ENCODE measurements at places on chromosomes 4 and X.

- no peak for DNase-seq
Measured at GRCh38 chrX:155144926-155145325, 71.3 kb upstream of the VBP1 start.

- peak; percentile 61 for DNase-seq
Measured at GRCh38 chr4:88283661-88284438, 511 bp downstream of the PPM1K start.

- peak; percentile 9 for DNase-seq
Measured at GRCh38 chr4:53365121-53365485, 758 bp downstream of the SCFD2 start.

- no peak for DNase-seq
Measured at GRCh38 chr4:6162885-6163284, 37.5 kb downstream of the JAKMIP1 start.

- no peak for DNase-seq
Measured at GRCh38 chr4:143699331-143700045, 987 bp downstream of the FREM3 start.

DNA sequence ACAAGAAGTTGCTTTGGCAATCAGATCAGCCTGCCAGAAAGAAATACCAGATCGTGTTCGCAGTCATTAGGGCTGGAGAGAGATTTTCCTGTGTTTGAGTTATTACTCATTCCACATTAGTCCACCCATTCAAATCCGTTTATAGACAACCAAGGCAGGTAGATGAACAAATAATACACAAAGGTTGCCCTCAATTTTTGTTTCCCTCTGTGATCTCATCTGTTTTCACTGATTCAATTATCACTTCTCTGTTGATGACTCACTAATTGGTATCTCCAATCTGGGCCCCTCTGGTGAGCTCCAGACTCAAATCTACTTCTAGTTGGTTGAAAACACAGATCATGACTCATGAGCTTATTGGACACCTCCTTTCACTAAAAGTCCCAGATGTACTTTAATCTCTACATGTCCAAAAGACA is 54.5 kb downstream of the CHM start:
- DNase-seq, result peak; percentile 6

GRCh38 chr4:181006499-181007260 is 1236.5 kb upstream of the TENM3 start:
- DNase-seq, result no peak

DNA sequence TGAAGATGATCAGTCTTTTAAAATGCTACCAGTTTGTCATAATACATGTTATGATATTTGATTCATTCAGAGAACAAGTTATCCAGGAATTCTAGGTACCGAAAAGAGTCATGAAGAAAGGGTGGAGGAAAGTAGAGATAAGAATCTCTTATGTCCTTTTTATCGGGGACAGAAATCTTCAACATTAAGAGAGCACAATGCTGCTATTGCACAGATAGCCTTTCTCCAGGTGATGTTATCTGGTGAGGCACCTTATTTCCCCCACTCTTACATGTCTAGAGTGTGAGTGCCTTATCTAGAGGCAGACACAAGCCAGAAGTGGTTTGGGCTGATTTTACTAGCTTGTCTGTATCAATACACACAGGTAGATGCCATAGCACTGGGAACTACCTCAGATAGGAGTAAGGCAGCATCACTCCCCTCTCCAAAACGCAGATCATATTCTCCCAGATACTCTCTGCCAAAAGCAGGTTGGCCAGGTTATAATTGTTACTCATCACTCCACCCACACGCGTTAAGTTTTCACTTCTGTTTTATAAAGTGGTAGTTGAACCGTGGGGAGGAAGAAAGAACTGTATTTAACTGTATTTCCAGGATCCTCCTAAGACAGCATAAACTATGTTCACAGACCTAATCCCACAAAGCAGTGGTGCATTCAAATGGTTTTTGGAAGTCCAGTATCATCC is 38.4 kb downstream of the AREG start:
- DNase-seq, result no peak

- no peak for DNase-seq
Measured at GRCh38 chrX:107935664-107936433, 46.3 kb downstream of the TEX13B start.

DNA sequence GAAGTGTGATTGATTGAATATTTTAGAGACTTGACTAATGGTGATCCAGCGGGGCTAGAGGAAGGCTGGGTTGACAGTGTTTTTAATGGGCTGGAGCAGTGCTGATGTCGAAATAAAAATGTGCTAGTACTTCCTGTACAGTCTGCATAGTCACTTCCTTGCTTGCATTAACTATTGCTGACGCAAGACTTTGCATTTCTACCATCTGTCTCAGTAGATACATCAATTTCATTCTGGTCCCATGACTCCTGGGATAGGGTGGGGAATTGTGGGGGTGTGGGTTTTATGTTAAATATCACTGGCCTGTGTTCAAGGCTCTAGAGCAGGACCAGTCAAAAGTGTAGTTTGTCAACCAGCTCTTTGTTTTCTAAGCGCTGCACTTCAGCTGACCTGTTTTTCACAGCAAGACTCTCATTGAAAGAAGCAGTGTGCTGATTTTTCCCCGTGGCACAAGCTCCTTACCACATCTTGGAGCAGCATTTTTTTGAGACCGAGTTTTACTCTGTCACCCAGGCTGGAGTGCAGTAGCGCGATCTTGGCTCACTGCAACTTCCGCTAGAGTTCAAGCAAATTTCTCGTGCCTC is 35.2 kb upstream of the PHEX start:
- peak; percentile 71 for DNase-seq

DNA sequence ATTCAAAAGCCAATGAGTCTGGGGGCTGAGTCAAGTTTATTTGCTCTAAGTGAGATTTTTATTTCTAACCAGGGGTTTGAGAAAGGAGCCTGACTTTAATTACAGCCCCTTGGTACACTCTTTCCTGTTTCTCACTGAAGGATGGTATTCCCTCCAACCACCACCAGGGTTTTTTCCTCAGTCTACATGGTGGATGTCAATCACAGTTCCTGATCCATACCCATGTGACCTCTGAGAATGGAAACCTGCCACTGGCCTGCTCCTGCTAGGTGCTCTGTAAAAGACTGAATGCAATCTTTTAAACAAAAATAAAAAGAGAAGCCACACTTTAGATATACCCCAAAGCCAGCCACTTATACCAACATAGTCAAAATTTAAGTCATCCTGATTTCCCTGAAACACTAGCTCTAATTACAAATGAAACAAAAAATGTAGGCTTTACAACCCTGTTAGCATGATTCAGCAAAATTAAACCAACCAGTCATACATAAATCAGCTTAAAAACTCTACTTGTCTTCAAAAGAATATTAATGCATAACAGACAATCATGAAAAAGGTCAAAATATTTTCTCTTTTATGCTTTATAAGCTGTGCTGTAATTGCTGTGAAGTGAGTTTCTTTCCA is 112.1 kb upstream of the NWD2 start:
- no peak for DNase-seq

GRCh38 chr4:100843910-100844309 is 326.1 kb upstream of the EMCN start:
- no peak for DNase-seq

DNA sequence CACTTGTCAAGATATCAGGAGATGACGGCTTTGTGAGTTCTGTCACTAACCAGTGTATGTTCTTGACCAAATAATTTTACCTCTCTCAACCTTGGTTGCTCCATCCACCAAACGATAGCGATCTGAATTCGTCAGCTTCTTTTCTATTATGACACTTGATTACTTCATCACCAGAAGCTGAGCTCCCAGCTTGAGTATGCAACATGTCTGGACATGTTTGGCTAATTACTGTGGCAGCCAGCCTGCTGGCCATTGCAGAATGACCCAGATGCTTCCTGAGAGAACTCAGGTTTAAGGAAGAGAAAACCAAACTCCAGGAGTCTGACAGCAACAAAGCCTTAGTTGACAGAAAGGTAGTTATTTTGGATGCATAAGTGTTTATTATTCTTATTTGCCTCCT is 46.4 kb upstream of the PARM1 start:
- peak; percentile 17 for DNase-seq

DNA sequence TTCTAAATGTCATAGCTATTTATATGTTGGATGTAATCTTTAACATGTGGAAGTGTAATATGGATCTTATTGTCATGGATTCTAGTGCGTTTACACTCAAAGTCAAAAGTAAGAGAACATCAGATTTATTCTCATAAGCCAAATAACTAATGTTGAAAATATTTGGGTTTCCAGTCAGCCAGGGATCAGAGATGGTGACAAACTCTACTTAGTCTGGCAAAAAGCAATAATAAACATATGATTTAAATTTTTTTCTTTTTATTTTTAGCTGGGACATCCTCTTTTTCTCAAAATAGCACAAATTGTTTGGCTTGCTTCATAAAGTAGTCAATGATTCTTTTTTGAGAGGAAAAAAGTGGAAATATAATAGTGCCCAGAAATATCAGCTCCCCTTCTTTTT is 392.3 kb downstream of the ARHGAP24 start:
- DNase-seq, result peak; percentile 41

GRCh38 chrX:119755981-119756533 is 2.3 kb upstream of the SOWAHD start:
- DNase-seq, result peak; percentile 19

- DNase-seq, result peak; percentile 75
Measured at GRCh38 chrX:46325312-46325877, 219.8 kb downstream of the ZNF674 start.

DNA sequence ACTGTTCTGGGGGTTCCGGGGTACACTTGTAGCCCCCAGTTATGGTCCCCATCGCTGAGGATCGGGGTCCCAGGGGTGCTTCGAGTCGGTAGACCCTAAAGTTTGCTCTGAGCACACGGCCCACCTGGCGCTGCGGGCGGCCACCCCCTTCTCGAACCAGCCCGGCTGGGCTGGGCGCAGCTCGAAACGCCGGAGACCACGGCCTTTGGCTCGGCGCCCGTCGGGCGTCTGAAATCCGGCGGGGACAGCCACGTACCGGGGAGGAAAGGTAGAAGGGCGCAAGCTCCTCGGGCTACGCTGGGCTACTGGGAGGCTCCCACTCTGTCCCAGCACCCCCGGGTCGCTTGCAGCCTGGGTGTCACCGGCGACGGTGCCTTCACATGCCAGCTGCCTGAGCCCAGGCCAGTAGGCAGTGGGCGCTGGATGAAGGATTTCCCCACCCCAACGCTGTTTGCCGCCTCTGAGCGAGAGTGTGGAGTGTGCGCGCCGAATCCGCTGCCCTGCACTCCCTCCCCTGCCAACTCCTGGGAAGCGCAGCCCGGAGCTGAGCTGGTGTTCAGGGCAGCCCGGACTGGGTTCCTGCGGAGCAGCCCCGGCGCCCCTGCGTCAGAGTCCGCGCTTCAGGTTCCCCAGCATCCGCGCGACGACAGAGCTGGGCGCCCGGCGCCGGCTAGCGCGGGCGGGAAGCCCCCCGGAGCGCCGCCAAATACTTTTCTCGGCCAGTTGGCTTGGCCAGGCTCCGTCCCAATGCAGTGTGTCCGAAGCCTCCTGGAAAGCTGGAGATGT is 637 bp downstream of the MAMLD1 start:
- no peak for DNase-seq

- no peak for DNase-seq
Measured at GRCh38 chr4:184345573-184345922, 127.9 kb upstream of the ENPP6 start.

DNA sequence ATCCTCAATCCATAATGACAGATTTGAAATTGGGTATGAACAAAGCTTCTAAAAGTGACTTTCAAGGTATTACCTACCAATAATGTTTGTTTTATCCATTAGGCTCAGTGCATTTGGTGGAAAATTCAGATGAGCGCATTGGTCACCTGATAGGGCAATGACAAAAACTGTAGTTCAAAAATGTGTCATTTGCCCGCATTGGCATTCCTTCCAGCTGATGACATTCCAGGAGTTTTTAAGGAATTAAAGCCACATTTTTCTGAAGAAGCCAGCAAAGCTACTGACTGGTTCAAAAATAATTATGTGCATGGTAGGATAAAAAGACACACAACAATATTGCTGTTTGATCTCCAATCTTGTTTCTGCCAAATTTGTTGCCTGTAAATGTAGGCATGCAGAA is 473.4 kb upstream of the CPEB2 start:
- DNase-seq, result no peak

DNA sequence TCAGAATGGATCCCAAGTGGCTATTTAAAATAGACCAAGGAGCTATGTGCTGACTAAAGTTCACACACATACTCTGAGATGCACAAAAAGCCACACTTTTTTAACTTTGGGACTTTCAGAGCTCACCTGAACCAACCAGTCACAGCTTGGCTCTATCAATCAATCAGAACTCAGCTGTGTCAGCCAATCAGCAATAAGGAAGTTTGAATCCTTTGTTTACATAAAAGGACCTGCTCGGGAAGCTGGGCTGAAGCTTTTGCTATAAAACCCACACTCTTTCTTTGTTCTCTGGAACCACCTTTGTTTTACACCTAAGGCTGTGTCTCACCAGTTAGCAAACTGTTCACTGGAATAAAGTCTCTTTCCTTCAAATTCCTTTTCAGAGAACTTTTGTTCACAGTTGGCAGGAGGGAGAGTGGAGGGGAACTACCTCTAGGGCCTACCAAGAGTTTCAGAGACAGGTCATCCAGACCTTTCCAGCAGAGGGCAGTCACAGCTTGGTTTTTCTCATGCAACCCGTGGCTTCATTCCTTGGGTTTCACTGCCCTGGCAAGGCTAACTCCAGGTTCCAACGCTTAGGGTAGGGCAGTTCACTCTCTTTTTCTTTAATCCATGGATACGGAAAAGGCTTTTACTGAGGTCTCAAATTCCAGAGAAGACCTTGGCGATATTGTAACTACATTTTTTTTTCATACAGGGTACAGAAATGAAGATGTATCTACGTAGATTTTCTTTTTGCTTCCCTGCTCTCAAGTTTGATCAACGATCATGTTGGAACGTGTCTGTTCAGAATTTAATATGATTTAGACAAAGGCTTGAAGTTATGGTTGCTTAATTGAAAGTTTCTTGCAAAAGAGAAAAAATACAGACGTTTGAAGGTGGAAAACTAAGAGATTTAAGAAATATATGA is 80.7 kb downstream of the GPRIN3 start:
- peak; percentile 74 for DNase-seq

- DNase-seq, result no peak
Measured at GRCh38 chrX:6363188-6363587, 134.5 kb upstream of the NLGN4X start.

GRCh38 chrX:28189011-28189410 is 207.8 kb upstream of the DCAF8L1 start:
- peak; percentile 79 for DNase-seq

- peak; percentile 18 for DNase-seq
Measured at GRCh38 chrX:11555759-11556158, 110.0 kb downstream of the ARHGAP6 start.

GRCh38 chr4:158914218-158914617 is 145.4 kb downstream of the FNIP2 start:
- peak; percentile 88 for DNase-seq

GRCh38 chrX:44173219-44173618 is 170.3 kb downstream of the EFHC2 start:
- peak; percentile 0 for DNase-seq

GRCh38 chr4:18405054-18405453 is 383.5 kb upstream of the LCORL start:
- DNase-seq, result no peak

DNA sequence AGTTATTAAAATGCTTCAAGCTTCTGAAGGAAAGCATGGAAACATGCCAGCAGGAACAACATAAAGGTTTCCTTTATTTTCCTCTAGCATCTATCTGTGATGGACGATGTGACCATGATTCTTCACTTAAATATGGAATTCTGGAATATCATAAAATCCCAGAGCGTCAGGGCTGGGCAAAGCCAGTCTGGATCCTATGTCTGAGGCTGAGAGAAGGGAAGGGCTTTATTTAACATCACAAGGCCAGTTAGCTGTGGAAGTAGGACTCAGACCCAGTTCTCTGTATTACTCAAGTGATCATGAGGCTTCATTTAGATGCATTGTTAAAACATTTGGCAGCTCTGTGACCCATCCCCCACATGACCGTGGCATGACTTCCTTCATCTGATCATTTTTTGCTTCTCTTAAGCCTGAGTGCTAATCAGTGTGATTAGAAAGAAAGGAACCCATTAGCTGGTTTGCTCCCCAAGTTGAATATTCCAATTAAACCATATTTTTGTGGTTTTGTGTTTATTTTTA is 40.9 kb upstream of the EOLA2 start:
- peak; percentile 4 for DNase-seq
